T-helper 17 cell (primary cell): ENCODE measurements at places on chromosomes 5 and 9.

GRCh38 chr5:81286059-81286617 lies 15.2 kb upstream of the ZCCHC9 start:
- DNase-seq = no peak

- DNase-seq = no peak
Measured at GRCh38 chr5:108271127-108271526, 110.8 kb downstream of the FBXL17 start.

GRCh38 chr5:158639881-158640592 lies 459.7 kb downstream of the EBF1 start:
- no peak for DNase-seq

- no peak for DNase-seq
Measured at GRCh38 chr5:105970919-105971318, 1699.8 kb downstream of the EFNA5 start.

GRCh38 chr5:139814704-139815280 lies 19.2 kb downstream of the PSD2 start:
- no peak for DNase-seq

DNA sequence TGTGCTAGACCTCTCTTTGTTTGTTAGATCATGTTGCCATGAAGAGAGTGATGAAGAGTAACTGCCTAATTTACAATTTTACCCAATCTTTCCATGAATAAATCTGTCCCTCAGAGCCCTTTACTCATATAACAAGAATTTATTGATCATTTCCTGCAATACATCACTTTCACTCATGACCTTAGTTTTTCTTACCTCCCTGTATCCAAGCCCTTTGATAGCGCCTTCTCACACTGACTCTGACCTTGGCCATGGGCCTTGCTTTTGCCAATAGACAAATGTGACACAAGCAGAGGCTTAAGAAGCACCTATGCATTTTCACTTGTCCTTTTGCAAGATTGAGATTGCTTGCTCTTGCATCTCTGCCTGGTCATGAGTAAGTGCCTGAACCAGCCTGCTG lies 288.1 kb downstream of the NNT start:
- no peak for DNase-seq

- no peak for DNase-seq
Measured at GRCh38 chr5:135114759-135115158, 80.7 kb upstream of the PITX1 start.

DNA sequence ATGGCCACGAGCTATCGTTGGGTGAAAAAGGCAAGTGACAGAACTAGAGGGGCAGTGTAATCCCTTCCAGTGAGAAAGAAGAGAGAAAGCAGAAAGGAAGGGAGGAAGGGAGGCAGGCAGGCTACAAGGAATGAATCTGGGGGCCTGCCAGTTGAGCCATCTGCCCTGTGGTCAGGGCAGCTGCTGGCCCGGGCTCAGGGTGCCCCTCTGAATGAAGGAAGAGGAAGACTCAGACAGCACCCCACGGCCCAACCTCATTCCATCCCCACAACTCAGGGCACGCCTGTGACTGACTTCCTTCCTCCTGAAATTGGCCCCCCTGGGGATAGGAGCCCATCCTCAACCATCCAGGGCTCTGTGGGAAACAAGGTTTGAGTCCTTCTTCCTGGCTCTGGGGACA lies 20.3 kb upstream of the FLT4 start:
- DNase-seq = no peak

DNA sequence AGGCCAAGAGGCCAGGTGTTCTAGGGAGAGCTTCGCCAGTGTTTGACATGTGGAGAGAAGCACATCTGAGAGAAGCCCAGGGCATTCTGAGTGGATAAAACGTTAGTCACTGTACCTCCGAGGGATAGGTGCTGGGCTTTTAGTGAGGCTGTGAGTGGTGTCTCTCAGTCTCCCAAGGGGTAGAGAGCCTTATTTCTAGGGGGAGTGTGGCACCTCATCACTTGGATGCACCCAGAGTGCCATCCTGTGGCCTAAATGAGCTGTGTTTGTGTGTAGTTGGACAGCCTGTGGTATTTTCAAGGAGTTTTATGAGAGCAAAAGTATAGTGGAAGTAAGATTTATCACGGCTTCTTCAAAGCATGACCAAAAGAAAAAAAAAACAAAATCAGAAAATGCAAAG lies 1046.9 kb upstream of the WWC1 start:
- no peak for DNase-seq

GRCh38 chr5:139181322-139181730 lies 16.8 kb downstream of the SIL1 start:
- no peak for DNase-seq

DNA sequence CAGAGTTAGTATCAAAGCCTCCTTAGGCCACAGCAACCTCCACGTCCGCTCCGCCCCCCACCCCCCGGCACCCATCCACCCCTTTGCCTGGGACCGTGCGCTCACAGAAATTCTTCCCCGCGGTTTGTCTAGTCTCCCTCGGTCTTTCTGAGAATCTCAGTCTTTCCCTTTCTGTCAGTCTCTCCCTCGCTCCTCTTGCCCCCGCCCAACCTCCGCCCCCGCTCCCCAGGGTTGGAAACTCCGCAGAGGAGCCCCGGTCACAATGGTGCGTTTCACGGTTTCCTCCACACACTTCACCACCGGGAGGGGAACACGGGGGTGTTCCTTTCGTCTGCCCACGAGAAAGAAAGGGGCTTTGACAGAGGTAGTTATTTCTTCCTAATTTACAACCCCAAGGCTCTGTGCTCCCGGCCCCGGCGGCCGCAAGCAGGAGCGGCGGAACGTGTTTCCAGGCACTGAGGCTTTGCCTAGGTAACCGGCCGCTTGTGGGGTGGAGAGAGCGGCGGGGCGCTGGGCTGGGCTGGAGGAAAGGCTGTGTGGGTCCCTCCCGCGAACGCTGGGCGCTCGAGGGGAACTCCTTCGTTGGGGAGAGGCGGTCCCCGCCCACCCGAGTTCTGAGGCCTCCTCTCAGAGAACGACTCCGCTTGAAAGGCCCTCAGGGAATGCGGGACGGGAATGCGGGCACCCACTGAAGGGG lies 2.1 kb downstream of the NR4A3 start:
- peak; percentile 48 for DNase-seq

DNA sequence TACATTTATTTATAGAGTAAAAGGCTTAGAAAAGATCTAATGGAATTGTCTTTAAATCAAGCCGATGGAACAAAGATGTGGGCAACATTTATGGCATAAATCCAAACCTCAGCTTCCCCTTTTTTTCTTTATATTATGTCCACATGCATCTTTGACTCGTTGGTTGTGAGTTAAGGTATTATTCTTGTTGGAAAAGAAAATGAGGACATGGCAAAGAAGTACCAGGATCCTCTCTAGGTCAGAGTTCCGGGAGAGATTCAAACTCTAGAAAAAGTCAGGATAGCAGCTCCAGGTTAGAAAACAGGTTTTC lies 508 bp upstream of the NME5 start:
- DNase-seq = no peak

- no peak for DNase-seq
Measured at GRCh38 chr5:127446626-127447025, 70.8 kb upstream of the PRRC1 start.

GRCh38 chr5:850511-851006 lies at the start of gene ZDHHC11:
TSS of gene ZDHHC11 (minus strand) at chr5:850986. CDS start at chr5:850602, 384 bp downstream.
- DNase-seq = no peak

DNA sequence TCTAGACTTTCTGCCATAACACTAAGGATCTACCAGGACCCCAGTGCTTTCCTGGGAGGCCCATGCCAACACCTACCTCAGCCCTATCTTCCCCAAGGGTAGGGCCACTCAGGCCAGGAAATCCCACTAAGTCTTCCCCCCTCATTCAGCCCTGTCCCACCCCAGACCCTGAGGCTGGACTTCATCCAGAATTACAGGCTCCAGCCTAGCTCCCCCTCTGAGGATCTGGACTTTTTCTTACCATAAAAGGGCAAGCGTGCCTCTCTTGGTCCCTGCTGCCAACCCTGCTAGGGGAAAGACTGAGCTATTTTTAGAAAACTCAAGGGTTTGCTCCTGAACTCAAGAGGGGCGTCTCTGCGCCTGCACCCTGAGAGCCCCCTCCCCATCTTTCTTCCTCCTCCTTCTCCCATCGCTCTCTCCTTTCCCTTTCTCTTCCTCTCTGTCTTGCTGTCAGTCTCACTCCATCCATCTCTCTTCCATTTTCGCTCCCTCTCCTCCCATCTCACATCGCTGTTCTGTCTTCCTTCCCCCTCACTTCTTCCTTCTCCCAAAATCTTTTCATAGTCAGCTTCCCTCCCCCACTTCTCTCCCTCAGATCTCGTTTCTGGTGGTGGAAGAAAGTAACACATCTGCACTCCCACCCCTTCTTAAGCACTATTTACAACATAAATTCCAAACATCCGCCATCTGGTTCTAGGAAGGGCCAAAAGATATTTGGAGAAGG lies 38.1 kb upstream of the IL17B start:
- no peak for DNase-seq

DNA sequence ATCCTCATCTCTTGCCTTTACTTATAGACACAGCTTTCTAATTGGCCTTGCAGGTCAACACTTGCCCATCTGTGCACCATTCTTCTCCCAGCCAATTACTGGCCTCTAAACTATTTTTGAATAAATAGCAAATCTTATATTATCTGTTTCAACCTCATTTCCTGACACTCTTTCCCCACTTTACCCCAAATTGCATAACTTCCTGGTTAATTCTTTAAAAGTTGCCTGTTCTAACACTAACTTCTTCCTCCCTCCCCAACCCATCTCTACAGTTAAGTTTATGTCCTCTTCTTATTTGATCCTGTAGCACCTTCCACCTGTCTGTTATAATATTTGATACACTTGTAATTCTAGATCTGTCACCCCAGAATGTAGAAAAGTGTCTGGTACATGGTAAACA lies 372.1 kb downstream of the PDE4D start:
- DNase-seq = no peak

GRCh38 chr5:68805444-68805843 lies 288.4 kb upstream of the SLC30A5 start:
- DNase-seq = no peak

DNA sequence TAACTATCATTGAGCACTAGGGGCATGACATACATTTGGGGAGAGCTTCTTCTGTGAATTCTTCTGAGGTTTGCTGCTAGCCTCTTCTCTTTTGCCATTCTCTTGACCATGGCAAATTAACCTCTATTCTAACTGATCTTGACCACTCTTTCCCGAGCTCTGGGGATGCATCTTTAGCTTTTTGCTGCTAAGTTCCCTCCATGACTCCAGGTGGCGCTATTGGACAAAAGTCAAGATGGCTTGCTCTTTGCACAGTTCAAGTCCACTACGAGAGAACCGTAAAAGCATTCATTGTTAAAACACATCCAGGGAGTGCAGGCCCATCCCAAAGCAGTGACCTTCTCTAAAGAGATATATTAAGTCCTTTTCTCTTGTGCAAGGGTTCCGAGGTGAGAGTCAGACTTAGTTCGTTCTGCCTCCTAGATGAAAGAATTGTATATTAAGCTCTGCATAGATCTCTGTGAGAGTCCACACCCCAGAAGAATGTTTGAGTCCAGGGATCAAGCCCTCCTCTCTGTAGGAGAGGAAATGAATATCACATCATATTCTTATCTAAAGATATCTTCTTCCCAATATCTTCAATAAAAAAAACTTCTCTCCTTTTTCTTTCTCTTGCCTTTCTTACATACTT lies 1152.9 kb upstream of the CDH6 start:
- no peak for DNase-seq

DNA sequence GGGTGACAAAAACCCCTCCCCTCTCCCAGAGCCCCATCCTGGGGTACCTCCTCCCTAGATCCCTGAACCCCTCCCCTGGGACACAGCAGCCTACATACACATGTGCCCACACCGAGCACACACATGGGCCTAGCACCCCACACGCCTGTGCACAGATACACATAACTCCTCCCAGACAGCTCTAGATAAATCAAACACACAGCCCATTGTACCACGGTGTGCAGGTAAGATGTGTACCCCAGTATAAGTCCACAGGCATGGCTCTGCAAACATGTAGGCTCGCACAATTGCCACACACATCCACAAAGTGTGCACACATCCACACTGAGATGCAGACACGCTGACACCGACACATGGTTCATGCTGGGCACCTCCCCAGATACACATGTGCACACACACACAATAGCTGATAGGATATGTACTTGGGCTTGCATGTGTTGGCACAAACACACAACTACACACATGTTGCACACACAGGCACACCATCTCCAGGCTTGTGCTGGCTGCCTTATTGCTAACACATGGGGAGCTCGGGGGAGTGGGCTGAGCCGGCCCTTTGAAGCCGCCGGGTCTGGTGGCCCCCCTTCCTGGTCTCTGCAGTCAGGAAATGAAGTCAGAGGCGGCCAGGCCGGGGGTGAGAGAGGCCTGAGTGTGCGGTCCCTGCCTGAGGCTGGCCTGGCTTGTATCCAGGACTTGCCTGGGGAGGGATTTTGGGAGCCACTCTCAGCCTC lies 30.2 kb downstream of the GOLGA2 start:
- DNase-seq = no peak

DNA sequence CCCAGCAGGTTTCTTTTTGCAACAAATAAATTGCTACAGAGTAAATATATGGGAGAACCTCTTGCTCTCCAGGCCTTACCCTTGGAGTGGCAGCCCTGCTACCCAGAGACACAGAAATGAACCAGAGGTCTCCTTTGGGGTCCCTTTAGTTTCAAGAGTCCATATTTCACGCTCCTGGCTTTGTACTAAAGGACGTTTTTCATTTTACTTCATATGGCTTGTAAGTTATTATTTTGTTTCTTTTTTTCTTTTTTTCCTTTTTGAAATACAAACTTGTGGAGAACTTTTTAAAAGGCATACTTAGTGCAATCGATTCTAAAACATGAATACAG lies 3.3 kb upstream of the ADCY2 start:
- DNase-seq = no peak

DNA sequence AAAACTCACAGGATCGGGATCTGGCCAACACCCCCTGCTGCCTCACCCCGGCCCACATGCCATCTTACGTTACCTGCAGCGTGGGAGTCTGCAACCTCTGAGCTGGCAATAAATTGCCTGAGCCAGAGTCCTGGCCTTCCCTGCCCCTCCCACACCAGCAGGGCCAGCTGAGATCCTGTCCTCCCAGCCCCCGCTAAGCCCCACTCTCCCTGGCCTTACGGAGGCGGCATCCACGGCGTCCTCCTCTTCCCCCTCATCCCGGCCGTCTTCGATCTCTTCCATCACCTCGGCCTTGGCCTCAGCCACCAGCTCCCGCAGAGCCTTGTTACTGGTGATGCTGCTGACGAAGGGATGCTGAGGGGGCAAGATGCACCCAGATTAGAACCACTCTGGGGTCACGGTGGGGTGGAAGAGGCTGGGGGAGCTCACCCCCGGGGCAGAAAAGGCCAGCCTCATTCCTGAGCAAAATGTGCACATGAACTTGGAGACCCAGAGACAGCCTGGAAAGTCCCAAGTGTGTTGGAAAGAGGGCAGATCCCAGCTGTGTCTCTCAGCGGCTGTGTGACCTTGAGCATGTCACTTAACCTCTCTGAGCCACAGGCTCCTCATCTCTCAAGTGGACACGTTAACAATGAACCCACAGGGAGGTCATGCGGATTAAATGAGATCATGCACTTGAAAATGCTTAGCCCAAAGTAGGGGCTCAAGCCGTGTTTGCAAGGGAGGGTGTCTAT lies 89.9 kb upstream of the FBXW11 start:
- no peak for DNase-seq

GRCh38 chr5:43429706-43430105 lies 17.5 kb upstream of the CCL28 start:
- no peak for DNase-seq
